SJSA1 (cell line): ENCODE measurements at places on chromosomes 2 and 18. TPM values are rescaled to one million over a fixed set of nuclear protein-coding genes. Genes with fewer than 3 reads are reported as not detected.

C1GALT1C1L gene
- 0.75 and 1.1 TPM in 2 replicates for total RNA-seq

ZNF396 gene
- total RNA-seq = 0.69 and 0.79 TPM in 2 replicates

KLHL30 gene
- total RNA-seq = 0.50 and 1.5 TPM in 2 replicates

NT5C1B gene
- not detected in 2 replicates for total RNA-seq

SAG gene
- not detected in 2 replicates for total RNA-seq

OXER1 gene
- total RNA-seq = not detected in 2 replicates

- H3K27ac ChIP-seq = no peak overlapping the region
- H3K36me3 ChIP-seq = no peaks in the 10 kb centered on the region
- H3K27me3 ChIP-seq = no peaks in the 10 kb centered on the region
- peaks cover 29% of the 10 kb centered on the region for H3K4me1 ChIP-seq
- no peak for DNase-seq
- no peak overlapping the region for H3K4me3 ChIP-seq
Measured at GRCh38 chr2:195610717-195611116, 46.3 kb upstream of the SLC39A10 start.

DNA sequence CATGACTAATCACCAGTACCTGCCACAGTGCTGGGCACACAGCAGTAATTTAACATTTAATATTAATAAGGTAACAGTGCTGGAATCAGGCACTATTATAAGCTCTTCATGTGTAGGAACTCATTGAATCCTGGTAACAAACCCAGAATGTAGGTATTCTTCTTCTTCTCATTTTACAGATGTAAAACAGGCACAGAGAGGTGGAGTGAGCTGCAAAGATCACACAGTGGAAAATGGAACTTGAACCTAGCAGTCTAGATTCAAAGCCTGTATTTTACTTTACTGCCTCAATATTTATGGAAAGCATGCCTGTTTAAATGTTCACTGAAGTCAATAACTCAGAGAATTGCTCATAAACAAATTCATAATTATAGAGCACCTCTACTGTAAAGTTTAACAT lies 3.7 kb upstream of the VAPA start:
- no peaks in the 10 kb centered on the region for H3K27me3 ChIP-seq
- DNase-seq = no peak
- H3K36me3 ChIP-seq = peaks cover 10% of the 10 kb centered on the region
- H3K27ac ChIP-seq = no peak overlapping the region

GRCh38 chr2:25029183-25029554 lies 12.7 kb upstream of the EFR3B start:
- H3K27ac ChIP-seq = no peak overlapping the region
- H3K27me3 ChIP-seq = no peaks in the 10 kb centered on the region
- H3K36me3 ChIP-seq = no peaks in the 10 kb centered on the region
- DNase-seq = no peak
- no peaks in the 10 kb centered on the region for H3K4me1 ChIP-seq
- H3K4me3 ChIP-seq = no peak overlapping the region

DNA sequence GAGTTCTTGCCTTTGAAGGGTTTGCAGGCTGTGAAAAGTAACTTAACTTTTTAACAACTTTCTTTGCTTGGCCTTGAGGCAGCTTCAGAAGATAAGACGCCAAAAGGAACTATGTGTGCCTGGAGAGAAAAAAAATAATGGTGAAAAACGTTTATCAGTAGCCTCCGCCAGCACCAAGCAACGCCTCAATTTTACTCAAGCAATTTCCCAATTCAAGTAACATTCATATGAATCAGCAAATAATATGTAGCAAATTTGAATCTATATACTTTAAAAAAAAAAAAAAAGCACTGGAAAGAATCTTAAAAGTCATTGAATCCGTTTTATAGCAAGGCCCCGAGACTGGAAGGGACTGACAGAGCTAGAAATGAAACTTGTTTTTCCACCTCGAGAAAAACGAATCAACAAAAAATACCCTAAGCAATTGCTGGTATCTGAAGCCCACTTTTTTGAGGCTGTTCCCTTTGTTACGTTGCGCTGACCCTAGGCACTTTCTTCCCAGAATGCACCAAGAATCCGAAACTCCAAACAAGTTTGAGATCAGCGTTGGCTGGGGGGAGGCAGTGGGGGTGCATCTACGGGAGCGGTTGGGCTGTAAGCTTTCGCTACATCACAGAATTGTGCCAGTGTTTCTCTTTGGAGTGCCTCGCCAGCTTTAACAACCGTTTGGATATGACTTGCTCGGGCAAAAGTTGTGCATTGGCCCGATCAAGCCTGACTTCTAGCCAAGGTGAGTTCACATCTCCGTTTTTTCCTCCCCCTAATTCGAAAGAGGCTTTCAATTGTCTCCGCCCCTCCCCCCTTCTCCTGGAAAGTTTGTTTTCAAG lies 2.7 kb upstream of the TGIF1 start:
- peak overlapping the region; percentile 91 for H3K27ac ChIP-seq
- no peaks in the 10 kb centered on the region for H3K27me3 ChIP-seq
- peaks cover 14% of the 10 kb centered on the region for H3K36me3 ChIP-seq

DNA sequence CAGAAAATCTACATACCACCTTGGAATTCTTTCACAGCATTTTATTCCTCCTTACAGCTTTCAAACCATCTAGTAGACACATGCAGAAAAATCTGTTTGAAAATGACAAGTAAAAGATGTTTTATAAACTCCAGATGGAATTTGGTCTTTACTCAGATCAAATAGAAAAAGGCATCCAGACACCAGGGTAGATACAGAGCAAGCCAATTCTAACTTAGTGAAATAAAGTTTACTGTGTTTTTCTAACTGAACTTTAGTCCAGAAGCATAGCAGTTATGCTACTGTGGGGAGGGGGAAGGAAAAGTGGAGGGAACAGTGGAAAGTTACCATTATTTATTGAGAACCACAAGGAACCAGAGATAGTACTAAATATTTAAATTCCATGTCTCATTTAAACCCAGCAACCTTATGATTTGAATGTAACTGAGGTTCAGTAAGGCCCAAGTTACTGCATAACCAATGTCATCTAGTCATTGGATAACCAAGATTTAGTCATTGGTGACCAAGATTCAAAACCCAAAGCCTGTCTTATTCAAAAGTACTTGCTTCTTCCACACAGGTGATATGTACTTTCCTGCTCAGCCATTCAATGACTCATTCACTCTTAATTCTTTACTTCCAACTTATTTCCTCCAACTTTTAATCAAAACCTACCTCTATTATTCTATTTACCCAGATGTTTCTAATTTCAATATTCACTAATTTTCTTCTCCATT lies 57.7 kb downstream of the RAD51AP2 start:
- no peak overlapping the region for H3K27ac ChIP-seq
- no peaks in the 10 kb centered on the region for H3K36me3 ChIP-seq
- no peak overlapping the region for H3K4me3 ChIP-seq
- DNase-seq = no peak
- no peaks in the 10 kb centered on the region for H3K4me1 ChIP-seq

DNA sequence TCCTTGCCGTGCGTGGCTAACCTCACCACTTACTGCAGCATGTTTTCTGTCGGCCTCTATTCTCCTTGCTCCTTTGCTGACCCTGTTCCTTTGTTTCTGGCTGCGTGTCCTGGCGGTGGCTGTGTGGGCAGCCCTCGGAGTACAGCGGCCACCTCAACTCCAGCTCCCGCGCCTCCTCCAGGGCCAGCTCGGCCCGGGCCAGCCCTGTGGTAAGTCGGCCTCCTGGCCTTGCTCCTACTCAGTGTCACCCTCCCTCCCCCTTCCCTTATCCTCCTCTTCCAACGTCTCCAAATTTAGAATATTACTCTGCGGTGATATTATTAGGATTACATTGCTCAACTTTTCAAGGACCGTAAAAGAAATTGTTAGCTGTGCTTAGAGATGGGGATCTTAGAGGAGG lies 59.5 kb upstream of the RBM44 start:
- peaks cover 19% of the 10 kb centered on the region for H3K4me1 ChIP-seq
- peaks cover 40% of the 10 kb centered on the region for H3K36me3 ChIP-seq
- no peak overlapping the region for H3K27ac ChIP-seq
- H3K27me3 ChIP-seq = no peaks in the 10 kb centered on the region
- DNase-seq = no peak
- no peak overlapping the region for H3K4me3 ChIP-seq

- peaks cover 39% of the 10 kb centered on the region for H3K36me3 ChIP-seq
- peak overlapping the region; percentile 75 for H3K27ac ChIP-seq
- DNase-seq = no peak
Measured at GRCh38 chr2:237720444-237720843, 78.1 kb upstream of the RBM44 start.

DNA sequence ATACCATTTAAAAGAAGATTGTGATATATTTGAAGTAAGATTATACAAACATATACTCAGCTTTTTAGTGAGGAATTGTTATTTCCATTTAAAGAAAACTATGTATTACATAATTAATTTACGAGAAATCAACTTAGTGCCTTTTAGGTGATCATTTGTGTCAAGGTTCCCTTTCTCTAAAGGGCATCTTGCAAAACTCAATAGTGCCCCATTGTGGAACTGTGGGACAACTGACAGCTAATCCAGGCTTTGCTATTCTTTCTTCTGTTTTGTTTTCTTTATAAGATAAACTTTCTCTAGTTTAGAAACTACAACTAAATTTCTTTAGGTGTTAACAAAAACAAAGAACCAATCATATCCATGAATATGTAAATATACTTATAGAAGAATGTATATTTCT lies 24.3 kb upstream of the VIT start:
- H3K36me3 ChIP-seq = no peaks in the 10 kb centered on the region
- no peak for DNase-seq
- H3K4me1 ChIP-seq = peaks cover 31% of the 10 kb centered on the region
- no peak overlapping the region for H3K4me3 ChIP-seq
- H3K27ac ChIP-seq = no peak overlapping the region

GRCh38 chr18:73917046-73917445 lies 230.6 kb downstream of the FBXO15 start:
- no peak overlapping the region for H3K27ac ChIP-seq
- H3K4me1 ChIP-seq = no peaks in the 10 kb centered on the region
- H3K36me3 ChIP-seq = no peaks in the 10 kb centered on the region
- H3K27me3 ChIP-seq = peaks cover 6% of the 10 kb centered on the region; the same call in 1 of the 2 replicates
- H3K4me3 ChIP-seq = no peak overlapping the region

GRCh38 chr2:210756855-210757254 lies 200.5 kb downstream of the CPS1 start:
- H3K4me1 ChIP-seq = no peaks in the 10 kb centered on the region
- no peak overlapping the region for H3K27ac ChIP-seq
- no peaks in the 10 kb centered on the region for H3K27me3 ChIP-seq

DNA sequence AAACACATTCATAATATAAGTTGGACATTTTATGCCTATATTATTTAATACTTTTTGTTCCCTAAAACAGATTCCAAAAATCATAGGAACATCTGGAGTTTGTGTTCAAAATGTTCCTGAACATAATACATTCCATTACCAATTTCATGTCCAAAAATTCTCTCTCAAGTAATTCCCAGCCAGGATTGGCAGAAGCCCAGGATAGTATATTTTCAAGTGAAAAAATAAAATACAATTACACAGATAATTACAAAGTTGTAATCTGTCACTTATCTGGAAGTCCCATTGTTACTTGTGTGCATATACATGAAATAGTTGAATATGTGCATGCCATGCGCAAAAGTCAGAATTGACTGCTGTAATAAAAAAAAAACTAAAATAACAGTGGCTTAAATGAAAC lies 5.2 kb upstream of the SCN7A start:
- H3K4me3 ChIP-seq = no peak overlapping the region
- H3K27me3 ChIP-seq = peaks cover 16% of the 10 kb centered on the region; the same call in 1 of the 2 replicates
- DNase-seq = no peak
- no peaks in the 10 kb centered on the region for H3K4me1 ChIP-seq

DNA sequence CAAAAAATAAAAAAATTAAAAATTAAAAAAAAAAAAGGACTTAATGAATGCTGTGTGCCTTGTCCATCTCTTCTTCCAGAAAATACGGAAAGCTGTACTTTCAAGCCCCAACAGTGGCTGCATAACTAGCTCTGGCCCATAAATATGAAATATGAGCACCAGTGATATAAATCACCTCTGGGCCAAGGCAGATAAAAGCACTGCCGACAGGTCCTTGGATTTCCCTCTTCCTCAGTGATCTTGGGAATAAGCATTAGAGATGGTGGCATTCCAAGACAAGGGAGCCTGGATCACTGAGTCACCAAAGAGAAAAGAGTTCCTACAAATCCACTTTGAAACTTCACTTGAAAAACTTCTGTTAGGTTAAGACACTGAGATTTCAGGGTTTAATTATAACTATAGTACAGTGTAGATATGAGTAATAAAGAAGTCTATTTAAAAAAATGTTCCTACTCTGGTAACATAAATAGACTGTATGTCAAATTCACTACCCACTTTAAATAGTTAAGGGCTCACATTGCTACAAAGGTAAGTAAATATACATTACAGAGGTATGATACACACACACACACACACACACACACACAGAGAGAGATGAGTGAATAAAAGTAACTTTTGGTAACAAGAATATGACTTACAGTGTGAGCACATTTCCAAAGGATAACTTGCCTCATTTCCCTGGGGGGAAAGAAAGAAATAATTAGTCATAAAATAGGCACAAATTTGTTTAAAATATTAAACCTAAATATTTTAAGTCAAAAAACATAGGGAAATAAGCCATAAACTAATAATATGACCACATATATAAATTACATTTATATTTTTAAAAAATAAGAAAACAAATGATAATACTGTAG lies 35.6 kb downstream of the PPP3R1 start:
- no peak for DNase-seq

- peaks cover 5% of the 10 kb centered on the region for H3K4me1 ChIP-seq
- peaks cover 3% of the 10 kb centered on the region for H3K27me3 ChIP-seq
- no peak overlapping the region for H3K27ac ChIP-seq
- DNase-seq = no peak
Measured at GRCh38 chr2:240514631-240515030, 43.2 kb downstream of the ANKMY1 start.

DNA sequence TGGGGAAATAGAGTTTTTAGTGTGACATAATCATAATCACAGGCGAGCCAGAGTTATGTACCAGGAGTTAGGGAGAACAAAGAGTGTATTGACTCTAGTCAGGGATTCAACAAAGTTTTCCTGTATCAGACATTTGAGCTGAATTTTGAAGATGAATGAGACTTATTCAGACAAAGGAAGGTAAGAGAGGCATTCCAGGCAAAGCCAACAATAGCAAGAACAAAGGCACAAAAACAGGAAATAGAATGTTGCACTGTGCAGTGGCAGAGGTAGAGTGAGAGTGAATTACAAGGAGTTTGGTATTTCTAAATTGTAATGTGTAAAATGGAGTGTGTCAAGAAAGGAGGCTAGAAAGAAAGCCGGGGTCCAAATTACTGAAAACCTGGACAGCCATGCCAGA lies 156.2 kb downstream of the CCDC148 start:
- no peaks in the 10 kb centered on the region for H3K27me3 ChIP-seq
- H3K4me3 ChIP-seq = no peak overlapping the region
- no peak for DNase-seq
- H3K36me3 ChIP-seq = no peaks in the 10 kb centered on the region

DNA sequence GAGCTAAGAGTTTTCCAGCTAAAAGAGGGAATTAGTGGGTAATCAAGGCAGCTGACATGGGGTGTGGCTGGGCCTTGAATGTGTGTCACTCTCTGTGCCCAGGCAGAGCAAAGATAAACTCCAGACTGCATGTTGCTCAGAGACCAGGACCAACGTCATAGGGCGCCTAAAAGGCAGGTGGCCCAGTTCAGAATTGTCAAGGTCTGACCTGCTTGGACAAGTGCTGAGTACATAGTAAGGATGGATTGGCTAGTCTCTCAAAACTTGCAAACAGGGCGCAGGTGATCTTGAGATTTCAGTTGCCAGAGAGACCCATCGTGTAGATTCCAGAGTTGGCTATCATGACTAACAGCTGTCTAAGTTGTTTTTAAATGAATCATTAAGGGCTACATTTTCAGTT lies 19.0 kb downstream of the CLUL1 start:
- no peak overlapping the region for H3K27ac ChIP-seq
- peaks cover 11% of the 10 kb centered on the region for H3K4me1 ChIP-seq
- no peak overlapping the region for H3K4me3 ChIP-seq
- H3K27me3 ChIP-seq = no peaks in the 10 kb centered on the region
- no peaks in the 10 kb centered on the region for H3K36me3 ChIP-seq

- no peak overlapping the region for H3K27ac ChIP-seq
- DNase-seq = no peak
- H3K27me3 ChIP-seq = no peaks in the 10 kb centered on the region
- H3K4me3 ChIP-seq = no peak overlapping the region
- H3K4me1 ChIP-seq = no peaks in the 10 kb centered on the region
Measured at GRCh38 chr2:174066871-174067270, 101.7 kb upstream of the SP3 start.
